Keratinocyte (primary cell): ENCODE measurements at places on chromosomes 11 and 22.

DNA sequence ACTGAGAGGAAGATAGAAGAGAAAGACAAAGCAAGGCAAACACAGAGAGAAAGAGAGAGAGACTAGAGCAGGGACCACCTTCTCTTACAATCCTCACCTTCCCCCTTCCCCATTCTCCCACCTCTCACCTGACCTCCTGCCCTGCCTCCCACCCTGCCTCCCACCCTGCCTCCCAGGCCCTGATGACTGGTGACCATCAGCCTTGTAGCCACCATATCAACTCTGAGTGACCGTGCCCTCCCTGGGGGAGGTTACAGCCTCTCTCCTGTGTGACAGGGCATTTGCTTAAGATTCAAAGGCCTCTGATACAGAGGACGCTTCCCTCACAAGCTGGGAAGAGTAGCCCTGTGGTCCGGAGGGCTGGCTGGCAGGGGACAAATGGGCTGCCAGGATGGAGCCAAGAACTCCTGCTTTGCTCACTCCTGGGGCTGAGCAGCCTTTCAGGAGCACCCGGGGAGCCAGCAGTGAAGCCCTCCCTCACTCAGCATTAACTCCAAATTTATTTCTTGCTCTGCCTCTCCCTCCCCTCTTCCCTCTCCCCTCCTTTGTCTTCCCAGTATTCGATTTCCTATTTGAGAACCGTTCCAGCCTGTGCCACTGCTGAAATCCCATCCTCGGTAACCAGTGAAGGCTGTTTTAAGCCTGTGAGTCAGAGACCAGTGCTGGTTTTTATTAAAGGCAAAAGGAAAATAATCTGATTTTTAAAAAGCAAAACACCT lies 125.2 kb upstream of the SYT13 start:
- H3K27ac ChIP-seq: no peak overlapping the region
- peaks cover 21% of the 10 kb centered on the region for H3K27me3 ChIP-seq
- no peaks in the 10 kb centered on the region for H3K36me3 ChIP-seq
- DNase-seq: no peak
- no peaks in the 10 kb centered on the region for H3K4me1 ChIP-seq
- H3K4me3 ChIP-seq: no peak overlapping the region

DNA sequence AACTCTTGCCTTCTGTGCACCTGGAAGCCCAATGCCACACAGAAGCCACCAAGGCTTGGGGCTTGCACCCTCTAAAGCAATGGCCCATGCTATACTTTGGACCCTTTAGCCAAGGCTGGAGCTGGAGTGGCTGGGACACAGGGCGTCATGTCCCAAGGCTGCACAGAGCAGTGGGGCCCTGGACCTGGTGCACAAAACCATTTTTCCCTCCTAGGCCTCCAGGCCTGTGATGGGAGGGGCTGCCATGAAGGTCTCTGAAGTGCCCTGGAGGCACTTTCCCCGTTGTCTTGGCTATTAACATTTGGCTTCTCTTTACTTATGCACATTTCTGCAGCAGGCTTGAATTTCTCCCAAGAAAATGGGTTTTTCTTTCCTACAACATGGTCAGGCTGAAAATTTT lies 20.6 kb upstream of the TMEM45B start:
- H3K4me3 ChIP-seq: no peak overlapping the region
- no peak overlapping the region for H3K27ac ChIP-seq

GRCh38 chr11:11848891-11849746 lies 7.3 kb downstream of the USP47 start:
- peaks cover 38% of the 10 kb centered on the region for H3K4me1 ChIP-seq
- H3K4me3 ChIP-seq: no peak overlapping the region
- no peaks in the 10 kb centered on the region for H3K27me3 ChIP-seq
- peak overlapping the region; percentile 30 for H3K27ac ChIP-seq
- no peak for DNase-seq

DNA sequence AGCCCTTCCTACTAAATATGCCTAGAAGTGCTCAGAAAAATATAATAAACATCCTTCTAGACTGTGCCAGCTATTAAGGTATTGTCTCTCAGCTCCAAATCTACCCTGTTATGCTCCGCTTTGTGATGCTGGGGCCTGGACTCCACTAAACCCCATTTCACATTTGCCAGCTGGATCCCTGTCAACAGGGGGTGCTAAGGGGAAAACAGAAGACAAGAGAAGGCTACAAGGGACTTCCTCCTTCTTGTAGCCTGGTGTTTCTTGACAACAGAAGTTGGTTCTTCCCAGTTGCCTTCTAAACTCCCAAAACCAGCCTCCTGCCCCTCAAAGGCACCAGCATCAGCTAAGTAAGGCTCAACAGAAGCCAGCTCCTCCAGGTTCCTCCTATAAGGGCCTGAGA lies 5.2 kb downstream of the NUMA1 start:
- DNase-seq: no peak
- no peak overlapping the region for H3K4me3 ChIP-seq
- H3K27me3 ChIP-seq: no peaks in the 10 kb centered on the region
- peaks cover 44% of the 10 kb centered on the region for H3K4me1 ChIP-seq

DNA sequence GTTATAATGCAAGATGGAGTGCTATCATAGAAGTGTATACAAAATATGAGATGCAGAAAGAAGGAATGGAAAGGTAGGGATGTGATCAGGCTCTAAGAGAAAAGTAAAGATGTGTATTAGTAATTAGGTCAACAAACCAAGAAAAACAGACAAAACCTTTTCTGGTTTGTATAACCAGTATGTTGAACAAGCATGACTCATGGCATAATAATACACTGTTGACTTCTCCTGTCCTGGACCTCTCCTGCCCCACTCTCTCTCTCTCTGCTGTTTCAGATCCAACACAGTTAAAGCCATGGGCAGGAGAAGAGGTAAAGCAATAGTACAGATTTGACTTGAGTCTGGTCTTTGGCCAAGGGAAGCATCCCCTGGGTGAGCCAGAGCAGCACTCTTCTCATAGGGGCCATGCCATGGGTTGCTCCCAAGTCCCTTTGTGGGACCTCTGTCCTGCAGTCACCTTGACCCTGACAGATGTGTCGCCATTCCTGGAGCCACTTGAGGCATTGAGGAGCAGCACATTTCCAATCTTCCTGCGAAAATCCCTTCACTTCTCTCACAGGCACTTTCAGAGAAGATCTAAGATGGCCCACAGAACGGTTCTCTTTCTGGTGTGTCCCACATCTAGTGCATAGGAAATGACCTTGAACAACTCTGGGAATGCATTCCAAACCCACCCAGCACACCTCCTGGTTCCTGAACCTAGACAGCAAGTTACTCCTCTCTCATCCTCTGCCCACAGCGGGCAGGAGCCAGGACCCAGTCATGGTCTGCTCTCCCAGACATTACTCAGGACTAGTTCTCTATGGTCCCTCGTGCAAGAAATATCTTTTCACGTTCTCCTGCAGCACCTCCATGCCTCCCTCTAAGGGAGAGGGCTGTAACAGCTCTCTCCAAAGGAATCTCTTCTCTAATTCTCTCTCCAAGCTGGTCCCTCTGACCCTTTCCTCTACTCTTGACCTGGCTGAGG lies 58.2 kb upstream of the PRSS23 start:
- no peaks in the 10 kb centered on the region for H3K27me3 ChIP-seq
- DNase-seq: no peak
- no peaks in the 10 kb centered on the region for H3K36me3 ChIP-seq
- H3K27ac ChIP-seq: peak overlapping the region; percentile 96

- no peaks in the 10 kb centered on the region for H3K27me3 ChIP-seq
- no peaks in the 10 kb centered on the region for H3K4me1 ChIP-seq
- H3K36me3 ChIP-seq: peaks cover 1% of the 10 kb centered on the region
Measured at GRCh38 chr11:78733031-78733430, 158.4 kb upstream of the NARS2 start.

- no peaks in the 10 kb centered on the region for H3K27me3 ChIP-seq
- H3K27ac ChIP-seq: no peak within 1 kb of the TSS
- DNase-seq: no peak
- no peak within 1 kb of the TSS for H3K4me3 ChIP-seq
Measured at GRCh38 chr11:67455054-67455453, at the start of gene CABP4. Gene CABP4 (plus strand): TSS chr11:67455354. CDS start chr11:67455424, 70 bp downstream.

GRCh38 chr11:27317751-27318150 lies 45.3 kb downstream of the CCDC34 start:
- H3K27me3 ChIP-seq: no peaks in the 10 kb centered on the region
- H3K4me3 ChIP-seq: no peak overlapping the region
- peaks cover 9% of the 10 kb centered on the region for H3K4me1 ChIP-seq
- no peak overlapping the region for H3K27ac ChIP-seq
- no peak for DNase-seq

- H3K4me1 ChIP-seq: peaks cover 21% of the 10 kb centered on the region
- no peaks in the 10 kb centered on the region for H3K36me3 ChIP-seq
- no peak overlapping the region for H3K27ac ChIP-seq
Measured at GRCh38 chr11:96205460-96205809, 137.6 kb downstream of the MAML2 start.

DNA sequence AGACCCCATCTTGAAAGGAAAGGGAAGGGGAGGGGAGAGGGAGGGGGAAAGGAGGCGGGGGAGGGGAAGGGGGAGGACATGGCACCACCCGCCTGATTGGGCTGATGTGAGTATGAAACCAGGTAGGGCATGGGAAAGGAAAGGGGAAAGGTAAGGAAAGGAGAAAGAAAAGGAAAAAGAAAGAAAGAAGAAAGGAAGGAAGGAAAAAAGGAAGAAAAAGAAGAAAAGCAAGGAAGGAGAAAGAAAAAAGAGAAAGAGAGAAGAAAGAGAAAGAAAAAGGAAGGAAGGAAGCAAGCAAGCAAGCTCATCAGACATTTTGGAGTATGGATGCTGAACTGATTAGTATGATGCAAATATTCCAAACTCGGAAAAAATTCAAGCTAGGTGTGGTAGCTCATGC lies 36.0 kb upstream of the TFIP11 start:
- no peak for DNase-seq
- no peaks in the 10 kb centered on the region for H3K36me3 ChIP-seq
- H3K4me1 ChIP-seq: peaks cover 36% of the 10 kb centered on the region
- H3K27ac ChIP-seq: peak overlapping the region; percentile 84

- peaks cover 64% of the 10 kb centered on the region for H3K4me1 ChIP-seq
- H3K36me3 ChIP-seq: peaks cover 3% of the 10 kb centered on the region
- H3K27me3 ChIP-seq: no peaks in the 10 kb centered on the region
- H3K4me3 ChIP-seq: no peak overlapping the region
- DNase-seq: peak; percentile 80
- peak overlapping the region; percentile 98 for H3K27ac ChIP-seq
Measured at GRCh38 chr11:9754010-9754471, 90.2 kb downstream of the SWAP70 start.

DNA sequence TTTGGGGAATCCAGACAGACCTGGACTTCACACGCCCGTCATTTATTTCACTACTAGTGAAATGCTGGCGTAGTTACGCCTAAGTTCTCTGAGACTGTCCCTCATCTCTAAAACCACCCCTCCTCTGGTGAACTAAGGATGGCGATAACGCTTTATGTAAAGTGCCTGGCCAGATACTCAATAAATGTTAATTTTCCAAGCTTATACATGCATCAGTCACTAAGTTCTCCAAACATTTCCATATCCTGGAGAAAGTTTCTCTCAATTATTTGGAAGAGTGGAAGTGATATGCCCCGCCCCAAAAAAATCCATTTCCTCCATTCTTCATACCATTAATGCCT lies 1.1 kb upstream of the FBXO3 start:
- peaks cover 36% of the 10 kb centered on the region for H3K4me1 ChIP-seq
- no peak overlapping the region for H3K4me3 ChIP-seq
- no peaks in the 10 kb centered on the region for H3K27me3 ChIP-seq
- H3K27ac ChIP-seq: no peak overlapping the region
